RWPE2 (cell line): ENCODE measurements at places on chromosomes 2 and 18.
A peak's percentile ranks its signal among the peaks of the same experiment; 100 is the strongest.

- DNase-seq = no peak
Measured at GRCh38 chr18:22163416-22164161, 5.8 kb upstream of the GATA6 start.

DNA sequence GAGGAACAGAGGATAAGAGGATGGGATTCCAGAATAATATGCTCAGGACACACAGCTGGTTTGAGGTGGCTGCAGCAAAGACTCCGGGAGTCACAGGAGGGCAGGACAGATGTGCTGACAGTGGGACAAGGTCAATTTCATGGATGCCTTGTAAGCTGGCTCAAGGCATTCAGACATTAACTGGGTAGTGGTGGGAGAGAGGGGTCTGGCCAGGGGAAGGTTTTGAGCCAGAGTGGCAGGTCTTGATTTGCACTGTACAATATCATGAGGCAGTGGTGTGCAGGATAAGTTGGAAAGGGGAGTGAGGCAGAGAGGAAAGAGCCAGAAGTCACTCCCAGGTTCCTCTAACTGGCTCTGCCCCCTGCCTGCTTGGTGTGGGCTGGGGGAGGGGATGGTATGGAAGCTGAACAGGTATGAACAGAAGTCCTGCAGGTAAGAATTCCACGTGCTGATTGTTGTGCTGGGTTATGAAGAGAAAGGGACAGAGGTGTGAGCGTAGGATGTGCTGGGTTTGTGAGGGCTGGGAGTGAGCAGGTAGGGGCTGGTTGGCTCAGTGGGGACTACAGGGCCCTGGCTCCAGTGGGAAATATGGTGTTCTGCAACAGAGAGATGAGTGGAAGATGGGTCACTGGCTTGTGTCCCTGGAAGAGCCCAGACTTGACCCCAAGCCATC lies 141.7 kb upstream of the COPS8 start:
- no peak for DNase-seq

GRCh38 chr2:21754164-21754788 lies 630.5 kb downstream of the TDRD15 start:
- DNase-seq = no peak

- no peak for DNase-seq
Measured at GRCh38 chr2:77325395-77325794, 196.8 kb downstream of the LRRTM4 start.

DNA sequence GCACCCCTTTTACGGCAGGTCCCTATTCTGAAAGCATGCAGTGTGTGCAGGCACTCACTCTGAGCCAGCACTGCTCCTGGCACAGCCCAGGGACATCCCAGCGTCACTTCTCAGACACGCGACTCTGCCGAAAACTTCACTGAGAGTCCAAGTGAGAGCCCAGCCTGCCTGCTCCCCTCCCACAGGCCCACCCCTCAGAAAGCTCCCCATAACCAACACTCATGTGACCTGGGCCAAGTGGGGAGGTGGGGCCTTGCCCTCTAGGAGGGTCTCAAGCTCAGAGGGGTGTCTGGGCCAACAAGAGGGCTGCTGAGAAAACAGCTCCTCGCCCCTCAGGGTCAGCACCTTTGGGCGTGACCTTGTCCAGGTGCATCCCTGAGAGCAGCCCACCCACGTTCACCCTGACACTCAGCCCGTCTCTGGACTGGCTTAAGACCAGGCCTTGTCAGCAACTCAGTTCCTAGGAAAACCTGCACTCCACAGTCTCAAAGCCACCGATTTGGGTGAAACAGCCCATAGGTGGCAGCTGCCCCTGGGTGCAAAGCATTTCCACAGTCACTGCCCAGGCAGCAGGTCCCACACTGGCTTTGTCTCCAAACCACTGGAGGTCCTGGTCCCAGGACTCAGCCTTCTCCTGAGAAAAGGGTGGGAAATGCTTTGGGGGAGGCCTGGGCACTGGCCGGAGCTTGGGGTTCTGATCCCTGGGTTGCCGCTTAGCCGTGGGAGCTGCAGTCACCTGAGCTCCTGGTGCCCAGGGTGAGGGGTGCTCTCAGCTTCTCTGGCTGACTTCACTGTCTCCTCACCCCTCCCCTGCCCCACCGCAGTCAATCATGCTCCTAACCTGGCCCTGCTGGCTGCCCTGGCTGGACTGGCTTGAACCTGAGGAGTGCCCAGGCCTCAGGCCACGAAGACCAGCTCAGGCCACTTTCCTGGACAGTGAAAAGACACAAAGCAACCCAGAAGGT lies 209.6 kb downstream of the HDAC4 start:
- DNase-seq = peak; percentile 47
